Coronary artery (tissue), 2 donors: ENCODE measurements at places on chromosomes 4 and X.

DNA sequence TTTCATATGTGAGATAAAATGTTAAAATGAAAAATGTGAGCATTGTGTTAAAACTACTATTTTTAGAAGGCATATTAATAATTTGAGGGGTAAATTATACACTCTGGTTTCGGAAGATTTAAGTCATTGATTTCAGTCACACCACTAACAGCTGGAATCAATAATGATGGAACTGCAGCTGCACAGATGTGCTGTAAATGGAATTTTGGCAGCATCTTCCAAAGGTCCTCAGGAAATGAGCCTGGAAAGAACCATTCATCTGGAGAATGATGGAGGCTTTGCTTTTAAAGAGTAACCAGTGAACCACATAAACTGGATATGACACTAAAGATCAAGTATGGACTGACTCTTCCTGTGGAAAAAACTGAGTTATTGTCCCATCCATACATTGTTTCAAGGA, 759.0 kb upstream of the EPHA5 start:
- no peak for DNase-seq

DNA sequence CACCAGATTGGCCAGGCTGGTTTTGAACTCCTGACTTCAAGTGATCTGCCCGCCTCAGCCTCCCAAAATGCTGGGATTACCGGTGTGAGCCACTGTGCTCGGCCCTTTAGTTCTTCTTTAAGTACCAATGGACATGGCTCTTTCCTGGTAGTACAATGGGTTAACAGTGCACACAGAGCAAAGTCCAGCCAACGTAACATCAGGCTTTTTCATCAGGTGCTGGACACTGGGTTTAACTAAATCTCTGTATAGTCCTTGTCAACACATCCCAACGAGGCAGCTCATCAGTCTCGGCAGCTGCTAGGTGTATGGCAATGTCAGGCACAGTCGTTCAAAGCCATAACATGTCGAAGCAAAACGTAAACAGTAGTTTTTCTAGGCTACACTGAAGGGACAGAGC, 93.8 kb downstream of the HDAC8 start:
- no peak for DNase-seq

GRCh38 chr4:78661921-78662521, 110.5 kb downstream of the ANXA3 start:
- no peak for DNase-seq

GRCh38 chr4:138859254-138859653, 156.3 kb upstream of the NOCT start:
- no peak for DNase-seq

DNA sequence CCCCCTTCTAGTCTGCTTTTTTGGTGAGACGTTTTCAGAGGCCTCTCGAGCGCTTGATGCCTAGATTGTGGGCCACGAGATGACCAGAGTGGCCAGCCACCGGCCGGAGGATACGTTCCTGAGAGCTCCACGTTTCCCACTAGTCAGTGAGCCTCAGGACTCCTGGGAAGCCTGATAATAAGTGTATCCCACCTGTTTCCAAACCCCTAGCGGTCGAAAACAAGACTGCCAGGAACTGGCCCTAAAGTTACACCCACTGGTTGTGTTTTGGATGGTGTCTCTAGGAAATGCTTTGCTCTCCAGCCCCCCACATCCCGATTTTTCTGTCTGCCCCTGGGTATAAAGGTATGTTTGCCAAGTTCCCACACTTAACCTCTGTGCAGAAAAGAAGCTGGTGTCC, 4.6 kb upstream of the RS1 start:
- no peak for DNase-seq

DNA sequence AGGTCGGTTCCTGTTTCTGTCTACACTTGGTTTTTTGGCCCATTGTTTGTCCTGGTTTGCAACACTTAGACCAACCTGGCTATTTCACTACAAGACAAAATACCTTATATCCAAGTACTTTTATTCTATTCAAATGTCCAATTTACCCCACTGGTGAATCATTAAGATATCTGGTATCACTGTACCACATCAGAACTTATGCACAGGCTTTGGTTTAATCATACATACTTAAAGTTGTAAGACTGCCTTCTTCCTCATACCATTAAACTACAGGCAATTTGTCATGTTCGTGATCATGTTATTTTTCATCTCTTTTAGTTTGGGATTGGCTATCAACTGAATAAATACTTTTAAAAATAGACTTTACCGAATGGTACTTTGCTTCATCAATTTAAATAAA, 53.0 kb upstream of the ATOH1 start:
- DNase-seq = no peak

- no peak for DNase-seq
Measured at GRCh38 chr4:92182006-92182735, 121.6 kb upstream of the GRID2 start.

GRCh38 chrX:24023972-24024669, 2.9 kb downstream of the KLHL15 start:
- no peak for DNase-seq

GRCh38 chr4:149914119-149915115, 98.8 kb upstream of the IQCM start:
- no peak for DNase-seq

DNA sequence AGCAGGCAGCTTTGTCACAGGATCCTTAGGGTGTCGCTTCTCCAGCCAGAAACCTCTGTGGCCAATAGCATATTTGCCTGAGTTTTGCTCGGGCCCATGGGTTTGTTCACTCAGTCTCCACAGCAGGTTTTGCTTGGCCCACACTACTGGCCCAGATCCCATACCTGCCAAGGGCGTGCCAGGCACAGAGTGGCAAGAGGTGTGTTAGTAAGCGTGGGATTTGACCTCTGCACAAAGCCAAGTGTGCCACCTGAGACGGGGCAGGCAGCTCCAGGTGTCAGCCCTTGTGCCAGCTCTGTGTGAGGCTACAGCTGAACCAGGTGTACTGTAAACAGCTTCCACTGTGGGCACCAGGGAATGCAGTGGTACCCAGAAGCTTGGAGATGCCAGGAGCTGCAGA, 2003.0 kb downstream of the C4orf33 start:
- no peak for DNase-seq

GRCh38 chr4:166460769-166461550, 587.9 kb downstream of the TLL1 start:
- no peak for DNase-seq

DNA sequence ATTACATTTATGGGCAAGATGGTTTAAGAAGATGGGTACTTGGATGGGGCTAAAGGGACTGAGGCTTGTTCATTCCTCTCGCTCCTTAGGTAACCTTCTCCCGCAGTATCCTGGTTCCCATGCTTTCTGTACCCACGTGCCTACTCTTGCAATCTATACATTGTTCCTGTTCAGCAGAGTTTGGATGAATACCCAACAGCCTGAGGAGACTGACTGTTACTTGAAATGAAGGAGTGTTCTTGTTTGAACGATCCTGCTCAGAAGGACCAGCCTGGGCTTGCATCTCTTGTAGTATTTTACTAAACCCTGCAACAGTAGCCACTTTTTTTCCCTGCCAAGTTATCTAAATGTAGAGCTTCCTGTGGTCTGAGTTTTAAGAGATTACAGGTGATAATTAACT, 33.7 kb upstream of the ADH6 start:
- DNase-seq = no peak

DNA sequence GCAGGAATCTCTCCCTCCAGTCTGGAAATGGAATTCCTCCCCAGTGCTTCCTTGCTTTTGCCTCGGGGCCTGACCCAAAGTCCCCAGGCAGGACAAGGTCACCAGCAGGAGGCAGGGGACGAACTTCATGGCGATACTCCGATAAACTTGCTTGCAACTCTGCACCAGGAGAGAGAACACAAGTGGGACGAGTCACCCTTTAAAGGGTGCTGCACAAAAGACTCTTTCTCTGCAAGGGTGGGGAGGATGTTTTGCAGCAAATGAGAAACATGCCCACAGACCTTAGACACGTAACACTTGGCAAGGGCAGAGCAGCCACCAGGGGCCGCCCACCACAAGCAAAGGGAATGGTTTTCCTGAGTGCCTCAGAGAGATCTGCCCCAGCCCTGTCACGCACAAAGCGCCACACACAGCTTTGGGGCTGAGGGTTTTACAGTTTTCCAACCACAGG, at the start of gene FGFBP2:
Gene FGFBP2, minus strand, starts transcription at position 175 of the 451 bp plus-strand sequence. Its CDS starts 46 bp downstream, at position 129.
- no peak for DNase-seq

DNA sequence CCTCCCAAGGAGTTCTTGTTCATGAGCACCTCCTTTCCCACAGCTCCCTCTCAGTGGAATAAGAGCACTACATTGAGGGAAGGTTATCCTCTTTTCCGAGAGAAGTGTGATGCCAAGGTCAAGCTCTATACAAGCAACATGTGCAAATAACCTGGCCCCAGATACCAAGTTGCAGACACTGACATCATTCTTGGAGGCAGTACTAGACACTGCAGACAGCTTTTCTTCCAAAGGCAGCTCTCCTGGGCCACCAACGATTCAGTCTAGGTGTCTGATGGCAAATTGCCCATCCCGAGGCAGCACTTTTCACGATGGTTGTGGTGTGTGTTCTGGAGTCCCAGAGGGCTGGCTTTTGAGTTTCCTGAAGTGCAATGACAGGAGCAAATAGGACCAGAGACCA, 384.9 kb downstream of the TLL1 start:
- DNase-seq = no peak

DNA sequence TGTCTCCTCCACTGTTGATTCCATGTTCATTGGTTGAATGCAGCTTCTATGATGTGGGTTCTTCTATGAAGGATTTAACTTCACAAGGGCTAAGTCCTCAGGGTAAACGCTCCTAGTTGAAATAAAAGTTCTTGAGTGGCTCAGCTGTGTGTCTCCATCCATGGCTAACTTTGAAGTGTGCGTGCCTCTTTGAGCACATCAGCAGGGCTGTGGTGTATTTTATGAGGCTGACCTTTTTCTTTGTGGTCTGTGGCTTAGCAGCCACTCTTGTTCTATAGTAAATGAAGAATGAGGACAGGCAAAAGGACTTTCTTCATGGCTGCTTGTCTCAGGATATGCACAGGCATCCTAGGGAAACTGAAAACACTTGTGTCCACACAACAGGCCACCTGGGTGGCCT, 88.5 kb downstream of the KIT start:
- DNase-seq = no peak

- DNase-seq = no peak
Measured at GRCh38 chr4:110480031-110480549, 4.1 kb downstream of the ENPEP start.

DNA sequence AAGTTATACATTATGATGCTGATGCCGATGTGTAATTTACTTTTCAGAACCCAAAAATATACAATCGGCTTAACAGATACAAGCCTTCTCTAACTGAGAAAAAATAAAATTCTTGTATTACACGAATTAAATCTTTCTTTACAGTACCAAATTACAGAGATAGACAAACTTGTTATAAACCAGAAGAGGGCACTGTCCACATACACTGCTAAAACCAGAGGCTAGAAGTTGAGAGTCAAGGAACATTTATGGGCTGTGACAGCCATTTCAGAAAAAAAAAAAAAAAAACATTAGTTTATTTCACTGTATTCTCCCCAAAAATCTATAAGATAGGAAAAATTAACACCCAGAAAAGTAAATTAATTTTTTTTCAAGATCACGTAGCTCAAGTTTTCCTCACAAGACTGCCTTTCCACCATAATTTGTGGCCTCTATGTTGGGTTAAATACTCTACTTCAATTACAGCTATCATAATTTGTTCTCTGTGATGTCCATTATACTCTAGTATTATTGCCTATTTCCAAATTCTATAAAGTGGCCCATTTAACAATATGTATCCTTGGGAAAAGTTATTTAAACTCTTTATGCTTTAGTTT, 12.0 kb downstream of the EREG start:
- no peak for DNase-seq

DNA sequence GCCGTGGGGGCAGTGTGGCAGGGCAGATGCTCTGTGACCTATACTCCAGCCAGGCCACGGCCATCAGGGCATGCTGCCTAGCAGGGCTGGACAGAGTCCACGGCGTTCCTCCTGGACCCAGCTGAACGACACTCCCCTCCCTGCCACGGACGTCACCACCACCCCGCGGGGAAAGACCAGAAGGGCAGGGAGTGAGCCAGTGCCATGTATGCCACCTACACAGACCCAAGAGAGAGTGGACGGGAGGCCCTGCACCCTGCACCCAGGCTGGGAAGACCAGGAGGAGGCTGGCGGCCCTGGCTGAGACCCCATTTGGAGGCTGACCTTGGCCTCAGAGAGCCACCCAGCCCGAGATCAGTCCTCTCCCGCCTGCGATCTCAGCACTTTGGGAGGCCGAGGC, 101.9 kb downstream of the FAM53A start:
- DNase-seq = no peak

GRCh38 chr4:13190093-13190721, 293.9 kb downstream of the RAB28 start:
- no peak for DNase-seq

DNA sequence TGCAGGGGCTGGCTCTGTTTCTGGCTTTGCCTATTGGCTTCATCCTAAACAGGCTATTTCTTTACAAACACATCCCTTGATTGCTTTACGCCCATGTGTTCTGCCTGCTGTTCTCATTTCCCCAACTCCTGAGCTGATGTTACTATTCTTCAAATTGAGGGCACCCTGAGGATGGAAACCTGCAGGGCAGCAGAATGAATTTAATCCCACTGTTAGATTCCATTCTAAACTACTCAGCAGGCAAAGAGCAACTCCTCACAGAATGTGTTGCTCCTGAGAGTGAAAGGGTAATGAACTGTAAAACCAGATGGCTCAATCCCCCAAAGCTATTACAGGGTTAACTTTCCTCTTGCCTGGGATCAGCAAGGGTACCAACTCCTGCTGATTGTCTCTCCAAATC, 75.7 kb downstream of the ANKRD50 start:
- no peak for DNase-seq

DNA sequence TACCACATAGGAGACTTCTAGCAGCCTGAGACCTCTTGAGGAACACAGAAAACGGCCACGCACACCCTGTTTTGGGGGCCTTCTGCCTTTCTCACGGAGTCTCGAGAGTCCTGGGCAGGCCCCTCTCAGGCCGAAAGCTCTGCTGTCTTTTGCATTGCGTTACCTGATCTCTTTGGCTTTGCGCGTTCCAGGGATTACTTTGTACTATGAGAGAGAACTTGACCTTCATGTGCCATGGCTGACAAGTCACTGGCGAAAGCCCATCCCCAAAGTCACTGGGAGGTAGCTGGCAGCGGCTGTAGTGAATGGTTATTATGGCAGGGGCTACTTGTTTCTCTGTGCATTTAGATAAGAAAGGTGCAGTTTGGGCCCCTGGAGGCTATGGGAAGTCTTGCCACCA, 8.0 kb upstream of the NAT8L start:
- DNase-seq = no peak

GRCh38 chr4:87017580-87018342, 83.0 kb downstream of the AFF1 start:
- no peak for DNase-seq

- DNase-seq = no peak
Measured at GRCh38 chr4:115292320-115293092, 179.1 kb upstream of the NDST4 start.

- no peak for DNase-seq
Measured at GRCh38 chr4:113077575-113077974, 28.1 kb downstream of the ANK2 start.

- DNase-seq = no peak
Measured at GRCh38 chr4:153919667-153920066, 130.8 kb upstream of the SFRP2 start.

DNA sequence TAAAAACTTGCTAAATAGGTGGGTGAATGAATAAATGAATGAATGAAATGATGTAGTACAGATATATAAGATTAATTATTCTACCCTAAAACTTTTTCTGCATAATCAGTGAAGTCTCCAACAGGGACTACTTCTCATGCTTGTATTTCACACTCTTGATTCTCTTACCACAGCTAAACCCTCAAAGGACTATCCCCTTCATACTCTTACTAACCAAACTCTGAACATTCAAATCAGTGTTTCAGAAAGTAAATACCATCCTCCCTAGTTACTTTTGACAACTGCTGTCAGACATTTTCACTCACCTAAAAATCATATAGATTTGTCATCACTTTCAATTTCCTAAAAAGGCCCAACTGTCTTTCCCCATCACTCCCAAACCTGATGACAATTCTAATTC, 234.3 kb upstream of the HHIP start:
- DNase-seq = no peak
